D721Med (cell line): ENCODE measurements at places on chromosomes 4 and X.

- no peak for DNase-seq
These were observed 216.9 kb downstream of the EPHA5 start for GRCh38 chr4:65453398-65453797.

GRCh38 chrX:71171110-71171801, 26.6 kb downstream of the NLGN3 start:
- no peak for DNase-seq

GRCh38 chr4:72569719-72570235, 756 bp upstream of the ADAMTS3 start:
- no peak for DNase-seq

GRCh38 chr4:3730422-3731190, 35.6 kb upstream of the ADRA2C start:
- no peak for DNase-seq

DNA sequence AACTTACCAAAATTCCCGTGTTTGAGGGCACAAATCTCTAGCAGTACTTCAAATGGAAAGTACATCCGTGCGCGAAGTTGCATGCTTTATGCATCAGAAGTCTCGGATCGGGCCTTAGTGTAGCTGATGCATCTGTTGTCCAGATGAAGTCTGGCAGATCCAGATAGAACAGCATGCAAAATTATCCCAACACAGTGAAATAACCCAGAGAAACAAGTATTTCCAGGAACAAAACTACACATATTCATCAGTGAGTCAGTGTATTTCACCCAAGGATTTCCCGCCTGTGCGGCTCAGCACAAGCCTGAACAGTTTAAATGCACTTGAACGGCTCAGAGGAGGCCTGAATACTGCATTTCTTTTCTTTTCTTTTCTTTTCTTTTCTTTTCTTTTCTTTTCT, 27.4 kb upstream of the CLDN24 start:
- DNase-seq: no peak
